Stimulated activated CD4-positive, alpha-beta T cell treated with anti-CD3 and anti-CD28 coated beads, Interleukin-4, amount 100 ng/mL, for 1 hour (primary cell): ENCODE measurements at places on chromosomes 11 and 22.

- DNase-seq: no peak
These were observed 20.4 kb downstream of the FXYD6 start for GRCh38 chr11:117855912-117856651.

GRCh38 chr11:22520521-22520920 lies 105.1 kb downstream of the FANCF start:
- no peak for DNase-seq

DNA sequence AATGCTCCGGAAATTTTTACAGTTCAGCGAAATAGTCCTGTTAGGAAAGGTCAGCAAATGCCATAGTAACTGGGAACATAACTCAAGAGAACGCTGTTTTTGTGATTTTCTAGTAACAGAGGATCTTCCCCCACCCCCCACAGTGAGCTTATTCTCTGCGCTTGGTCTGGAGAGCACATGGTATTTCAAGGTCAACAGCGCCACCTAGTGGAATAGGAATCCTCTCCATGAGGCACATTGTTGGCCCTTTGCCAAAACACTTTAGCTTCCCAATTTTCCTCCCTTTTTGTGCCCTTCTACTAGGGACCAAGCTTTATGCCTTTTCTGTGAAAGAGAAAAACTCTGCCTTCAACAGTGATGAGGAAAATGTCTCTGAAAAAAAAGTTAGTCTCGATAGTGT lies 13.2 kb upstream of the OR4C12 start:
- DNase-seq: no peak

DNA sequence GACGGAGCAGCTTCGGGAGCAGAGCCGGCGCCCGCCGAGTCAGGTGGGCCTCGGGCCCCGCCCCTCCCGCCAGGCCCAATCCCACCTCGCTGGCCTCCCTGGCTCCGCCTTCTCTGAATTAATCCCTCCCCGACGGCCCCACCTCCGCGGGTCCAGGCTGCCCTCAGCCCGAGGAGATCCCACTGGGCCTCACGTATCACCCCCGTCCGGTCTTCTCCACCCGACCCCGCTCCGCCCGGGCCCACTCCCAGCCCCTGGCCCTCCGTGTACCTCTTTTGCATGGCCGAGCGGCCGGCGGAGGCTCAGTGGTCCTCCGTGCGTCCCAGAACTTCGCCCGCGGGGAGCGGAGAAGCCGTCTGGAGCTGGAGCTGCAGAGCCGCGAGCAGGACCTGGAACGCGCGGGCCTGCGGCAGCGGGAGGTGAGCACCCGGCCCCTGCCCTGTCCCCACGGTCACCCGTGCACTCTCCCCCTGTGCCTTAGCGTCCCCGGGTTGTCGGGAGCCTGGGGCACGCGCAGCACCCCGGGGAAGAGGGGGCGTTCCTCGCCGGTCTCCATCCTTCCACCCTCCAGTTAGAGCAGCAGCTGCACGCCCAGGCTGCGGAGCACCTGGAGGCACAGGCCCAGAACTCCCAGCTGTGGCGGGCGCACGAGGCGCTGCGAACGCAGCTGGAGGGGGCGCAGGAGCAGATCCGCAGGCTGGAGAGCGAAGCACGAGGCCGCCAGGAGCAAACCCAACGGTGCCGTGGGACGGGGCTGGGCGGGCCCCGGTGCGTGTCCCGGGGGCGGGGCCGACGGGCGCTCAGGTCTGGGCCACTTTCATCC lies 2.2 kb upstream of the CD151 start:
- DNase-seq: peak; percentile 61

DNA sequence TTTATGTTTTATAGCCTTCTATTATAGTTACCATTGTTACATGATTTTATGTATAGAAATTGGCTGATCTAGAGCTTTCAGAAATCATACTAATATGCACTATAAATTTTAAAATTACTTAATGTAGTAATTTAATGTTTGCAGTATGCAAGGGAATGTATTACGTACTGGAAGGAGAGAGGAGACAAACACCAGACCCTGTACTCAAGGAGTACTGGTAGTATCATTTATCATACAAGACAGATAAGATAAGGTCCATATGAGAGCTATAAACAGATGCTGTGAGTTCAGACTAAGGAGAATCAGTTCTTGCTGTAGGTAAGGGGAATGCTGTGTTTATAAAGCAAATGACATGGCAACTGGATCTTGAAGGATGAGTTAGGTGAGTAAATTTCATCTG lies 765 bp downstream of the BCO2 start:
- DNase-seq: no peak

GRCh38 chr11:67027483-67027930 lies 4.6 kb downstream of the SYT12 start:
- DNase-seq: no peak

DNA sequence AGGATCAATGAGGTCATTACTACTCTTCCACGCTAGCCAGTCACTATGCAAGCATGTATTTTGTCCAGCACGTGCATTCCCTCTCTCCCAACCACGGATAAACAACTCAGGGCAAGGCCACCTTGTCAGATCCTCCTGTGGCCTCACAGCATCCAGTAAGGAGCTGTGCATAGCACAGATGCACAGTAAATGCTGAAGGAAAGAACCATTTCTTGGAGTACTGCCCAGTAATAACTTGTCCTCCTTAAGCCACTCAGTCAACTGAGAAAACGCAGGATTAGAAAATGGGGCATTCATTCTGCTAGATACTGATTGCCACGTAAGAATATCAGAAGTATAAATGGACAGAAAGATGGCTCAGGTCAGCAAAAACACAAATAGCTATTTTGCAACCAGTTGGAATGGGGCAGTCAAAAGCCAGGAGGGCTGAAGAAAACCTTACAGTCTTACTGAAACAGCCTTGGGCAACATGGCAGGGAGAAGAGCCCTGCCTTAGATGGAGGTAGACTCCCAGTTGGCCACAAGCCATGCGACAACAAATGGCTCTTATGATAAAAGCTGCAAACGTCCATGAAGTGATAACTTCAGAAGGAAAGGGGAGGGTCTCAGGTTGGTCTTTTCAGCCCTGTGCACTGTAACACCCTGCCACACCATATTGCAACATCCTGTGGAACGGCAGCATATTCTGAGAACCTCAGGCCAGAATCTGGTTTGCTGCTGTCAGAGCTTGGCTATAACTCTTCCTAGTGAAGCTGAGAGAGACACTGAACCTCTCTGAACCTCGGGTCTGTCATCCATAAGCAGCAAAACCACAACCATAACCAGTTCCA lies 23.0 kb downstream of the PC start:
- DNase-seq: no peak

- DNase-seq: no peak
These were observed 78.1 kb upstream of the ALKBH3 start for GRCh38 chr11:43802509-43802908.

DNA sequence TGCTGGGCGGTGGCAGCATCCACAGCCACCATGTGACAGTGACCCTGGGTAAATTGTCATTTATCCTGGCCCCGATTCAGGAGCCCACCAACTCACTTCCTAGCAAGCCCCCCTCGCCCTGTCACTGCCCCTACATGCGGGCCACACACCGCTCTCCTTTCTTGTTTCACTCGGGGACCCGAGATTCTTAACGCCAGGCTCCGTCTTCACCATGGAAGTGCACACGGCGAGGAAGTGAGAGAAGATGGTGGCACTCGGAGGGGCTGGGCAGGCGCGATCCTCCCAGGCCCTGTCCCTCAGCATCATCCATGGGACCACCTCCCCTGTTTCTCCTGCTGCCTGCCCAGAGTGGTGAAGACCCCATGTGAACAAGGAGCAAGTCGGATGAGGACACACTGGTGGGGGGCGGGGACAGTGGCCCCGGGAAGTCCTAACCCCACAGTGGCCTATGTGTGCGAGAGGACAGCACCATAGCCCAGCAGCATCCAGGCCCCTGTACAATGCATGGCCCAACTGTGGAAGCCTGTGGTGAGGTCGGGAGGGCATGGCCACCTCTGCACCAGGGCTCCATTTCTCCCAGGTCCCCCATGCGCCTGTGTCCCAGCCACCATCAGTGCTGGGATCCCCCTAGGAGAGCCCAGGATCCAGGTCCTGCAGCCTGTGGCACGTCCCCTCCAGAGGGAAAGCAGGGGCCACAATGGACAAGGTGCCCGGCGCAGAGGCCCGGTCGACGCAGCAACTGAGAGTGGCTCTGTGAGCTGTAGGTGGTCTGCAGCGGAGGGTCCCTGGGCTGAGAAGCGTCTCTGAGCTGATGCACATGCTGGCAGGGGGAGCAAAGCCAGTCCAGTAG lies 262.8 kb downstream of the BRD1 start:
- no peak for DNase-seq

DNA sequence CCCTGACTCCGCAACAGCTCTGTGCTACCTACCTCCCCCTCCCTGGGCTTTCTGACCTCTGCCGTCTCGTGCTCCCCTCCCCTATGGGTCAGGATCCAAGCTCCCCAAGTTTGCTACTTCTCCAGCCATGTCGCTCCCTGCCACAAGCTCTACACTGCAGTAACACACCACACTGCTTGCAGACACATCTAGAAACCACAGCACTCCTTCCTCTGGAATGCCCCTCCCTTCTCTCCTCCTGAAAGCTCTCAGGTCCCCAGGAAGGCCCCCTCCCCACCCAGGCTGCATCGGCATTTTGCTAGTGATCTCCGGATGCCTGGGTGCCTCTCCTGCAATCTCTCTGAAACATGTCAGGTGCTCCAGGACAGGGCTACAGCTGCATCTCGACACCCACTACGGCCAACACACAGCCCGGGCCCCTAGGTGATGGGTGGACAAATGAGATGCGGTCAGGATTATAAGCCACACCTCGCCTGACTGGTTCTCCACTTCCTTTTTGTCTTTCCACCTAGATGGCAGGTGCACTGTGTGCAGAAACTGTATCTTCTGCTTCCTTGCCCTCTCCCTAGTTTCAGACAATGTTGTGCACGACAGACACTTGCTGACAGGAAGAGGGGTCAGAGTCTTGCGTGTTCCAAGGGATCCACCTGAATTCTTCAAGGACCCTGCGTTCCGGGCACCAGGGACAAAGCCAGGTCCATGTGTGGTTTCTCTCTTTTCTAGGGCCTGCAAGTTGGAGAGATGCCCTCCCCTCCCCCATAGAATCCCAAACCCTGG lies 22.9 kb downstream of the RPUSD4 start:
- DNase-seq: no peak

- DNase-seq: no peak
These were observed 125.3 kb upstream of the C11orf58 start for GRCh38 chr11:16613262-16613511.

DNA sequence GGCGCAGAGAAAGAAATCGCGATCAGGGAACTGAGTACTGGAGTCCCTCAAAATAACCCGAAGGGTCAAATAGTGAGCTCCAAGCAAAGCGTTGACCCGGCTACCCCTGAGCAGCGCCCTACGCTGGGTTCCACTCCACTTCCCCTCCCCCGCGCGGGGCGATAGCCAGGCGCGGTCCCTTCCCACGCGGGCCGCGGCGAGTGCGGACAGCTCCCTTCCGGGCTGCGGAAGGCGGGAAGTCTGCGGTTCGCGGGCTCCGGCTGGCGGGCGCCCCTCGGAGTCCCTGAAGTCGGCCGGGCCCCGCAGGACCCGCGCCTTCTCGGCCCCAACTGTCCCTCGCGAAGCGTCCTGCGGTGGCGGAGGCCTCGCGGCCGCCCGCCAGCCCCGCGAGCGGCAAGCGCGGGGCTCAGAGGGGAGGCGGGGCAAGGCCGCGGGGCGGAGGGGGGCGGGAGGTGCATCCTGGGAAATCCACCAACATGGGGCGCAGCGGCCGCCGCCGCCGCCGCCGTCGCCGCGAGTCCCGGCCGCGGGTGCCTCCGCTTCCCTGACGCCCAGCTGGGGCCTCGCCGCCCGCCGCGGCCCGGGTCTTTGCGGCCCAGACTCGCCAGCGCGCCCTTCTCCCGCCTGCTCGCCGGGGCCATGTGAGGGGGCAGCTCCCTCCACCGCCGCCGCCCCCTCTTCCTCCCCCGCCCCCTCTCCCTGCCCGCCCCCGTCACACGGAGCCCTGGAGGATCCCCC lies at the start of gene QSER1:
TSS of gene QSER1 (plus strand) at position 457 of the 738 bp plus-strand sequence. CDS start 315 bp downstream, outside the sequence.
- DNase-seq: peak; percentile 78

- DNase-seq: no peak
These were observed at the start of gene LYVE1 for GRCh38 chr11:10568486-10568941. LYVE1 (minus strand) TSS chr11:10568665; CDS start chr11:10568532, 133 bp downstream.

- DNase-seq: no peak
These were observed 369.3 kb downstream of the SOX6 start for GRCh38 chr11:15987046-15987445.

DNA sequence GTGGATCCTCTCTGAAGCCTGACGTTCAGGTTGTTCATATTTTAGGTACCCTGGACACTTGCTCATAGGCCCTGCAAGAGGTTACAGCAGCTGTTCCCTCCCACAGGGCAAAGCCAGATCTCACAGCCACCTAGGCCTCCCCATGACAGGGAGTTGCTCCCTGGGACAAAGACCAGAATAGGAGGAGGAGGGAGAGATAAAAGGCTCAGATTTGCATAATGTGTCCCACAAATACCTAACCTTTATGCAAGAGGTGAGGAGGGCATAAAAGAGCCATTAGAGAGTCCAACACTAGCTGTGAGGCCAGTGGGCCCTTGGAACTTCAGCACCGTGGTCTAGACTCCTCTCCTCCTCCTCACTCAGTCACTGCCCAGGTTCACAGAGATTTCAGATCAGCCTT lies 33.8 kb downstream of the ZNF280B start:
- DNase-seq: no peak

DNA sequence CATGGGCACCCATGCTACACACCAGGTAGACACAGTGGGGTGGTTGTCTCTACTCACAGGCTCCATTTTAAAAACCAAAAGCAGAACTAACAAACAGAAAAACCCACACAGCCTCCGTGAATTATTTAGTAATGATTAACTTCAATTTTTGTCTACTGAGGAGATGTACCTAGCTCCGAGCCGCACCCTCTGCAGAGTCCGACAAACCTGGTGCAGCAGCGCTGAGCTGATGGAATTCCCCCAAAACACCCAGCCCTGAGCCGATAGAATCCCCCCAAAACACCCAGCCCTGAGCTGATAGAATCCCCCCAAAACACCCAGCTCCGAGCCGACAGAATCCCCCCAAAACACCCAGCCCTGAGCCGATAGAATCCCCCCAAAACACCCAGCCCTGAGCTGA lies 927.0 kb downstream of the BRD1 start:
- no peak for DNase-seq

- peak; percentile 74 for DNase-seq
These were observed 3.4 kb downstream of the TIMM10 start for GRCh38 chr11:57527056-57527631.

GRCh38 chr11:37605229-37605628 lies 1007.2 kb upstream of the RAG2 start:
- DNase-seq: no peak

GRCh38 chr11:61769169-61769920 lies 16.9 kb downstream of the MYRF start:
- DNase-seq: no peak

DNA sequence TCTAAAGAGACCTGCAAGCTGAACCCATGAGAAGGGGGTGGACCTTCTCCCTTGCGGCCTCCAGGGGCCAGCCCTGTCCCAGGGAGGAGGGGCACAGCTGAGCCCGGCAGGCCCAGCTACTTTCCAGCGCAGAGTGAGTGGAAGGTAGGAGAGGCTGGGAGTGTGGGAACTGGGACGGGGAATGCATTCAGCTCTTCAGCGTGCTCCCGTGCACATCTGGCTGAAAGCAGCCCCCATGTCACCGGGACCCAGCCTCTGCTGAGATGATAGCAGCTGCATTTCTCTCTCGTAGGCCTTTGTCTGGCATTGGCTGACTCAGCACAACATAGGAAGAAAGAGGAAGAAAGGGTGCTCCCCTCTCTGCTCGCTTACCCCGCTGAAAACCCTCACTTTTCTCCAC lies 951.5 kb downstream of the TBC1D22A start:
- DNase-seq: no peak

GRCh38 chr11:61618978-61619377 lies 38.1 kb upstream of the SYT7 start:
- DNase-seq: no peak
